GDM1 (cell line): ENCODE measurements at places on chromosomes 6 and 20.

GRCh38 chr6:156651486-156651885 is 125.7 kb upstream of the ARID1B start:
- no peak for DNase-seq

- DNase-seq = no peak
These were observed 59.3 kb downstream of the SHLD1 start for GRCh38 chr20:5809495-5809894.

DNA sequence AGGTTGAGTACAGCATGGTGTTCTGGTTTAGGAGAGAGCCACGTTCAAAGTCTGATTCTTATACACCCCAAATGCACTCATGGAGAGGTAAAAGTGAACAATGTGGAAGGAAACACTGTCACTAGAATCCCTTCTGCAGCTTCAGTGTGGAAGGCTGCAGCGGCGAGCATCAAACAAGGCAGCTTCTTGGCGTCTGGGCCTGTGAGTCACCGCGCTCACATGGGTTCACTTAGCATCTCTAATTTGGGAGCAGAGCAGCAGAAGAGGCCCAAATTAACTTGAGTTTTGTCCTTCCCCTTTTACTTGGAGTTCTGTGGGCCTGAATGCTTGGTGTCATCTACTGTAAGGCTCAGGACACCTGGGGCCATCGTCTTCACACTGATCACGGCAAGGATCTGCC is 10.9 kb upstream of the E2F1 start:
- peak; percentile 17 for DNase-seq

DNA sequence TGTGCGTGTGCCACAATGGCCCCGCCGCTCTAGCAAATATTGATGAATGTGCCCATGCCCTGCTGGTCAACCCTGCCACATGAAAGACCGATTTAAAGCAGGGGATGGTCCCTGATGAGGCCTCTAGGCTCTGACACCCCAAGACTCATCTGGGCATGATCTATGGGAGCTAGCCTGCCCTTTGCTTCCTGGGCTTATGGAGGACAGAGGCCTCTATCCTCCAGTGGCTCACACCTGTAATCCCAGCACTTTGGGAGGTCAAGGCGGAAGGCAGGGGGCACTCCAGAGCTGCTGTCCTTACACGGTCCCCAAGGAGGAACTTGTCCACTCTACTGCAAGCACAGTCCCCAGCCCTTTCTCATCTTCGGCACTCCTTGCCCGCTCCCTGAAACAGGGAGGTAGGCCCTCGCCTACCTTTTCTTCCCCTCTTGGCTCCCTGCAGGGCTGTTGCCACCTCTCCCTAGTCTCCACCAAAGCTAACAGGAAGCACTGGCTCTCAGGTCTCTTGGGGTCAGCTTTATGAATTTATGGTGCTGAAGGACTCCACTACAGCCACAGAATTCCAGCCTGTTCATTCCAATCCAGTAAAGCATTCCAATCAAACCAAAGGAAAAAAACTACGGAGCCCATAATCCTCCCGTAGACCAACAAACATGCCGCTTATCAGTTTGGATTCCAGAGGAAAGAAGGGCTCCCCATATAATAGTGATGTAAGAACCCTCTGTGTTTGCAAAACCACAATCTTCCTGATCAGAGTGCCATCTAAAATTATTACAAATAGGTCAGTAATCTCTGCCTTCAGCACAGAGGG is 48.7 kb upstream of the FOXQ1 start:
- DNase-seq = no peak

DNA sequence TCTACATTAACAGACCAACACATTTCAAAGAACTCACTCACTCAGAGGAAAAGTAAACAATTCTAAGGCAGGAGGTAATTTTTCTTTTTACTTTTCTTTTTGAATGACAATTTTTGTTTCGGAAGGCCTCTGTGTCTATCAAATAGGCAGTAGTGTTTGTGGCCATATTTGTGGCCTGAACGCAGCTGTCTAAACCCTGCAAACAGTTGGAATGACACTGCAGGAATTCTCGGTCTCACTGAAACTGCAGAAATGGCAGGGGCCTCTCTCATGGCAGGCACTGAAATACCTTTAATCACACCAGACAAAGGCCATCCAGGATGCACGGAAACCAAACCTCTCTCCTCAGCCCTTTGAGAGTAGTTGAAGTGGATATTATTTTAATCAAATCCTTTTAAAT is 30.4 kb downstream of the FYN start:
- DNase-seq = peak; percentile 37

GRCh38 chr6:100617633-100618350 is 153.1 kb upstream of the SIM1 start:
- no peak for DNase-seq

- no peak for DNase-seq
These were observed 19.2 kb upstream of the SPDEF start for GRCh38 chr6:34575326-34575725.

GRCh38 chr6:39812496-39812852 is 20.3 kb downstream of the DAAM2 start:
- DNase-seq = no peak

GRCh38 chr6:15911753-15912504 is 217.0 kb upstream of the MYLIP start:
- no peak for DNase-seq

DNA sequence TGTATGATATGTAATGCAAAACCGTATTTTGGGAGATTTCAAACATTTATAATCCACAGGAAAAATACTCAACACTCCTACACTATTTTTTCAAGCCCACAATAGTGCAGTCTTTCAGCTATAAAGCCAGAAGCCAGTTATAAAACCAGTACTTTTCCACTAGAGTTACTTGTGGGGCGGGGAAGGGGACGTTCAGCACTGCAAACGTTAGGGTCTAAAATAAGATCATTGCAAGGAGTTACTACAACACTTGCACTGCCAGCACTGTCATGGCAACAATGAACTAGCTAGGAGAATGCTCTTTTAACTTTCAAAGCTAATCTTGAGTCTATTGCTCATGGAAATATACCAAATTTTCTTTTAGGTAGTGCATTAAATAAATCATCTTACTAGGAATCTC is 14.7 kb downstream of the SESN1 start:
- DNase-seq = peak; percentile 41

DNA sequence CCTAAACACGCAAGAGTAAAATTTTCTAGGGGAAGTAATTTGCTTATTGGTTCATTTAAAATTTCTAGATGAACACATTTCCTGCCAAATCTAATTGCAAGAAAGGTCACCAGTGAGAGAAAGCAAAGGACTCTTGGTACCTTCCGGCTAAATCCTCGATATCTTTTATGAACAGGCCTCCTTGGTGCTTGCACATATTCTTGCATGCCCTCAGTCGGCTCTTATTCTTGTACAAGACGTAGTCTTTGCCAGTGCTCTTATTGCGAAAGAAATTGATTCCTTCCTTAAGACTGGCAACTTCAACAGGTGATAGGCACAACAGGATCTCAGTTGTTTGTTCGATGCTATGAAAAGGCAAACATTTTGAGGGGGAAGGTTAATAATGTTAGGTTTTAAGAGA is 141.7 kb upstream of the CARMIL1 start:
- DNase-seq = no peak

DNA sequence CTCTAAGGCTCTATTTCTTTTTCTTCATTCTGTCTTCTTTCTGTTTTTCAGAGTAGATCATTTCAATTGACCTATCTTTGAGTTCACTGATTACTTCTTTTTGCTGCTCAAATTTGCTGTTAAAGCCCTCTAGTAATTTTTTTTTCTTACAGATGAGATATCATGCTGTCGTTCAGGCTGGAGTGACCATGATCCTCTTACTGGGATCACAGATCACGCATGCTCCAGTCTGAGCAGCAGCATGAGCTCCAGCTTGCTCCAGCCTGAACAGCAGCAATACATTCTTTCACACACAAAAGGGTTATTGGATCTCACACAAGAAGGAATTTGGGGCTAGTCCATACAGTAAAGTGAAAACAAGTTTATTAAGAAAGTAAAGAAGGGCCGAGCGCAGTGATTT is 12.3 kb upstream of the TRIM38 start:
- DNase-seq = no peak

DNA sequence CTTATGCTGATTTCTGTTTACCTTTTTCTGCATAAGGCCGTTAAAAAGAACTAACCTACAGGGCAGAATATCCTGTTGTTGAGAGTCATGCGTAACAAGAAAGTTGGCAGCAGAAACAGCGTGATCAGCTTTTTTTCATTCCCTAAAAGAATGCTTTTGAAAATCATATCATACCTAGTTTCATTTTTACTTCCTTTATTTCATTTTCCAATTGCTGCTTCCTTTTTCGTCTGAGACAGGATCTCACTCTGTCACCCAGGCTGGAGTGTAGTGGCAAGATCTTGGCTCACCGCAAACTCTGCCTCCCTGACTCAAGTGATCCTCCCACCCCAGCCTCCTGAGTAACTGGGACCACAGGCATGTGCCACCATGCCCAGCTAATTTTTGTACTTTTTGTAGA is 4.1 kb downstream of the CALHM6 start:
- peak; percentile 73 for DNase-seq

- no peak for DNase-seq
These were observed 15.7 kb upstream of the AFDN start for GRCh38 chr6:167811040-167811439.
